Lung (tissue), 17 donors: ENCODE measurements at places on chromosomes 13 and 19. TPM values are rescaled to one million over a fixed set of nuclear protein-coding genes. Genes with fewer than 3 reads are reported as not detected.

GRCh38 chr13:27679396-27679795 is 57.7 kb downstream of the POLR1D start:
- H3K36me3 ChIP-seq, result no peaks in the 10 kb centered on the region
- H3K27me3 ChIP-seq, result no peaks in the 10 kb centered on the region
- H3K4me3 ChIP-seq, result no peak overlapping the region
- H3K4me1 ChIP-seq, result no peaks in the 10 kb centered on the region

GRCh38 chr13:100510208-100510957 is 78.2 kb downstream of the GGACT start:
- DNase-seq, result no peak
- no peaks in the 10 kb centered on the region for H3K36me3 ChIP-seq
- H3K4me3 ChIP-seq, result no peak overlapping the region
- H3K27me3 ChIP-seq, result no peaks in the 10 kb centered on the region
- H3K27ac ChIP-seq, result no peak overlapping the region

Gene NUP58
- 82.5 TPM for total RNA-seq

Gene ZNF30
- 3.3 TPM for total RNA-seq
